ENCODE measurements at places on chromosomes 5 and 9.

- DNase-seq: no peak
These were observed 5.7 kb downstream of the NEURL1B start for GRCh38 chr5:172646716-172647285.

DNA sequence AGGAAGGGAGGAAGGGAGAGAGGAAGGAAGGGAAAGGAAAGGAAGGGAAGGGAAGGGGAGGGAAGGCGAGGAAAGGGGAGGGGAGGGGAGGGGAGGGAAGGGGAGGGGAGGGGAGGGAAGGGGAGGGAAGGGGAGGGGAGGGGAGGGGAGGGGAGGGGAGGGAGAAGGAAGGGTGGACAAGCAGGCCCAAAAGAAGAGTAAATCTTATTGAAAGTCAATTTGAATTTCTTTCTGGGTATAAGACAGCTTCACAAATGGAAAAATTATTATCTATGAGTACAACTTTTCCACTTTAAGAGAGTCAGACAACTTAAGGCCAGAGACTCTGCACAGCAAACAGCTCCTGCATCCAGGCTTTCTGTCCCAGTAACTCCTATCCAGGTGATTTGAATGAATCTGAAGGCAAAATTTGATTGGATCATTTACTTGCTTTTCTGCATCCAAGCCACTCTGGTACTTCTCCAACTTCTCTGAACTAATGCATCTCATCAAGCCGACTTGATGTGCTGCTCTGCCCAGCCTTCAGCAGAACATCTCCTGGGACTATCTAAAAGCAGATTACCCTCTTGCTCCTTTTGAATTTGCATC is 363.4 kb upstream of the KIF2A start:
- DNase-seq: no peak

GRCh38 chr5:19837536-19838174 is 150.3 kb downstream of the CDH18 start:
- peak; percentile 14 for DNase-seq

- no peak for DNase-seq
These were observed 131.5 kb downstream of the FSTL4 start for GRCh38 chr5:133480866-133481265.

DNA sequence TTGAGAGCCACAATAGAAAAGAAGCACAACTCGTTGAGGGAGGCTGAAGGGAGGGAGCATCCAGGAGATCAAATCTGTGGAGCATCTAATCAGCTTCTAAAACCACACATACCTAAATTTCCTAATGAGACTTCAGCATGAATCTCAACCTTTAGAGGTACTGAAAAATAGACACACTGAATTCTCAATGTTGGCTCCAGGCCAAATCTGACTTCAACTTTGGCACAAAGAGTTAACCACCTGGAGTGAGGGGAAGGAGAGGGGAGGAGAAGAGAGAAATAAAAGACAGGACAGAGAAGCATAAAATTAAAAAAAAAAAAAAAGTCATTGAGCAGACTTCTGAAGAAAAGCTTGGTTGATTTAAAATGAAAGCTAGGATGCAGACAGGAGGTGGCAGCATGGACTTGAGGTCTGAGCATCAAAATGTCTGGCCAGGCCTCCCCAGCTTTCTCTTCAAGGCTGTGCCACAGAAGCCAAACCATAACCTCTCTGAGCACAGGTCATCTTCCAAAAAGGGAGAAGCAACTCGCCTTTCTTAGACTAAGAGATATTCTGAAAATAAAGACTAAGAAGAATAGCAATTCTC is 205.6 kb downstream of the DENND1A start:
- DNase-seq: no peak

- DNase-seq: no peak
These were observed 21.7 kb downstream of the CXXC5 start for GRCh38 chr5:139669662-139670368.

DNA sequence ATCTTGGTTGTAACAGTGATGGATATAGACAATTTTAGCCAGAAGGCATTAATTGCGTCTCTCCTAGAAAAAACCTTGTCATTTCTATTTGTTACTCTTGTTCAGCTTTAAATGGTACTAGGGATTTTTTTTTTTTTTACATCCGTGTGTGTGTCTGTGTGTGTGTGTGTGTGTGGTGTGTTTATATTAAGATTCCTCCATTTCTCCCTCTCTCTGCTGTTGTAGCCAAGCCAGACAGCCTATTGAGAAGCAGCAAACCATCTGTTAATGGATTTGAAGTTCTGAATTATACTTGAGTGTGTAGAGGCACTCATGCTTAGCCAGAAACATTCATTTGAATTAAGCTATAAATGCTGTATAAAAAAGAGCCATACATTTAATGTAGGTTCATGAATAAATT is 72.3 kb downstream of the SLF1 start:
- DNase-seq: no peak

DNA sequence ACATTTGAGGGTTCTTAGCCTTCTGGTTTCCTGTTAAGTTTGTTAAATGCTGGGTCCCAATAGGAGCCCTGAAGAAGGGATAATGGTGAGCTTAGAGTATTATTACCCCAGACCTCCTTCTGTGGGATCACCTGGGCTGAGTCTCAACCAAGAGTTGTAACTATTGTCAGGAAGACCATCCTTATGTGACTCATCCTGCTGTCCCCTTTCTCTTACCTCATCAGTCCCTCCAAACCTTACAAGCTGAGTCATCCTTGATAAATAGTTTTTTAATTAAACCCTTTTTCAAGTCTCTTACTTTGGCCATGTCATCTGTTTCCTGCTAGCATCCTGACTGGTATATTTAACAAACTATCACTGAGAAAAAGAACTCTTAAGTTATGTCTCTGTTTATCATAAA is 502.8 kb downstream of the LRRC70 start:
- no peak for DNase-seq

GRCh38 chr5:160477266-160477970 is 55.8 kb downstream of the PTTG1 start:
- DNase-seq: no peak

DNA sequence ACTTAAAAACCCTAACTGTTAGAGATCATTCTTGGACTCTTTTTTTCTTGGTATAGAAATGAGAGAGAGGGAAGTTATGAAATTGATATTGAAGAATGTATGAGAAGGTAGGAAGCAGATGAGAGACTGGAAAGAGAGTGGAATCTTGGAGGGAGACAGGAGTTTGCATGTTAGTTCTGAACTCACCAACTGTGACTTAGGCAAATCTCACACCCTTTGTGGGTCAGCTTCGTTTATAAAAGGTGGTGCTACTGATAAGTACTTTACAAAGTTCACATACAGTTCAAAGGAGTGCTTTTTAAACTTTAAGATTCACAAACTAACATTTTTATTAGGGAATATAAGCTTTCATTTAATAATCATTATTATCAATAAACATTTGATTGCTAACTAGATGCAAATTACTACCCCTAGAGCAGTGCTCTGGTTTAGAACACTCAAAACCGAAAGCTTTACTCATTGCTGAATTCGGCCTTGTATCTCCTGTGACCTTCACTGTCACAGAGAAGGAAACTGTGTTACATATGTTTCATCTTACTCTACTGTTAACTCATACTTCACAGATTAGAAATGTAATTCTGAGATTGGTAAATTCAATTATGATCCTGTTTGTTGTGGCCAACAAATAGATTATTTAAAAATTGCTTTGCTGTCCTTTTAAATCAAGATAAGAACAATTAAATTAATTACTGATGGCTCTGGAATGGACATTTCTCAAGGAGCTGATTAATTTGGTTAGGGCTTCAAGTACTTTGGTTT is 143.2 kb downstream of the RMI1 start:
- no peak for DNase-seq

GRCh38 chr9:33263131-33264002 is 1.1 kb downstream of the BAG1 start:
- peak; percentile 8 for DNase-seq

GRCh38 chr5:135951257-135951656 is 3.5 kb downstream of the LECT2 start:
- DNase-seq: no peak

DNA sequence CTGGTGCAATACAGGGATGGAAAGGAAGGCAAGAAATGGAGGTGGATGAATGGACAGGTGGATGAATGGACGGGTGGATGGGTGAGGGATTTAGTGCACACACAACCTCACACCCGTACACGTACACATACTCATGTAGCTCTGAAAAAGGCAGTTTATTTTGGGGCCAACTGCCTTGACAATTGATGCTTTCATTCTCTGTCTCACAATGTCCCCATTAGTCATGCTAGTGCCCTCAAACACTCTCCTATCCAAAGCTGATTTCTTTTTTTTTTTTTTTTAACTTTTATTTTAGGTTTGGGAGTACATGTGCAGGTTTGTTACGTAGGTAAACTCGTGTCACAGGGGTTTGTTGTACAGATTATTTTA is 495.0 kb downstream of the DMAC1 start:
- no peak for DNase-seq

DNA sequence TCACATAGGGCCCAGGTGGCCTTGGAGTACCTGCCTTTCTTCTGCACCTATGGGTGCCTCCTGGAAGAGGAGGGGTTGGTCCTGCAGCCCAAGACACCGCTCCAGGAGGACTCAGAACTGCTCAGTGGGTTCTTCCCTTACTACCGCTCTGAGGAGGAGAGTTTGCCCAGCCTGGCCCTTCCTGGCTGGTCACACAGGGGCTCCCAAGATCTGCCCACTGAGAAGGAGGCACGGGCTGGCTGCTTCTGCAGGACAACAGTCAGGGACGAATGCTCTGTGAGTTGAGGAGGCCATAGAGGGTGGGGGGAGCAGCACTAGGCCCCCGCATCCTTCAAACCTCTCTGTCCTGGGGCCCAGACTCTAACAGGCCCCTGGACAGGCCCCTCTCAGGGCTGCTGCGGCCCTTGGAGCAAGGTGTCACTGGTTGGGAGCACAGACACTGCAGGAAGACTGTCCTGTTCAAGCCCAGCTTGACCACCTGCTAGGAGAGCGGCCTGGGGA is 9.9 kb upstream of the SLC25A48 start:
- DNase-seq: no peak

GRCh38 chr9:133463234-133463863 is 3.6 kb downstream of the CACFD1 start:
- no peak for DNase-seq

DNA sequence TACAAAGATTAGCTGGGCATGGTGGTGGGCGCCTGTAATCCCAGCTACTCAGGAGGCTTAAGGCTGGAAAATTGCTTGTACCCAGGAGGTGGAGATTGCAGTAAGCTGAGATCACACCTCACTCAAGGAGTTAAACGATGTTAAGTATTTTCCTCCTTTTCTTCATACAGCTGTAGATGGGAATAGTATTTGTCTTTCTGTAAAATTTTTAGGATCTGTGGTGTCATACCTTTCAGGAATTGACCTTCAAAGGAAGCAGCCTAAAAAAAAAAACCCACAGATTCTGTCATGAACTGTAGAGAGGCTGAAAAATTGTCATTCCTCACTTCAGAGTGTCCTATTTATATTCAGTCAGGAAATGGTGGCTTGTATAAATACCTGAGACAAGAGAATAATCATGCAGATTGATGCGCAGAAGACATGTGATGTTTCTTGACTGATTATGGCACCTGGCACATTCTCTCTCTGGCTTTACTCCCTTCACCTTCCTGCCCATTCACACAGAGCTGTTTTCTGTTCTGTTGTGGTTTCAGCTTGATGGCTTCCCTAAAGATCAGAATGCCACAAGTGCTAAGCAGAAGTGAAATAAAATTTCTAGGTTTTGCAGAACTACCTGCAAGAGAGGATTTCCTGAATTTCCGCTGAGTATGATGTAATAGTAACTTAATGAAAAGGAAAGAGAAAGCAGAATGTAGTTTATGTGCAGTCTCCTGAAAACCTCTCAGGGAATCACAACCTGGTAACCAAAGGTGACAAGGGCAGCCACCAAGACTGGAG is 3.8 kb downstream of the IFNA1 start:
- DNase-seq: no peak

Measured in HTR-8/SVneo (cell line).